A549 treated with RU486 at 1 μM for 4 hours (cell line): ENCODE measurements at places on chromosomes 11 and 22. TPM values are rescaled to one million over a fixed set of nuclear protein-coding genes. Genes with fewer than 3 reads are reported as not detected.

The C22orf15 gene
- total RNA-seq: not detected in 5 replicates

The TNNI2 gene
- total RNA-seq: not detected in 5 replicates

The ARHGAP20 gene
- 0.02 TPM in 1 of 5 replicates, not detected in the others for total RNA-seq

The CFAP300 gene
- 4.9 to 7.1 TPM (median 6.6 TPM) in 5 replicates for total RNA-seq
